C1 segment of cervical spinal cord (tissue), 14 donors: ENCODE measurements at places on chromosomes 6 and 20.

- no peak for DNase-seq
Measured at GRCh38 chr6:122323361-122323760, 76.1 kb upstream of the HSF2 start.

DNA sequence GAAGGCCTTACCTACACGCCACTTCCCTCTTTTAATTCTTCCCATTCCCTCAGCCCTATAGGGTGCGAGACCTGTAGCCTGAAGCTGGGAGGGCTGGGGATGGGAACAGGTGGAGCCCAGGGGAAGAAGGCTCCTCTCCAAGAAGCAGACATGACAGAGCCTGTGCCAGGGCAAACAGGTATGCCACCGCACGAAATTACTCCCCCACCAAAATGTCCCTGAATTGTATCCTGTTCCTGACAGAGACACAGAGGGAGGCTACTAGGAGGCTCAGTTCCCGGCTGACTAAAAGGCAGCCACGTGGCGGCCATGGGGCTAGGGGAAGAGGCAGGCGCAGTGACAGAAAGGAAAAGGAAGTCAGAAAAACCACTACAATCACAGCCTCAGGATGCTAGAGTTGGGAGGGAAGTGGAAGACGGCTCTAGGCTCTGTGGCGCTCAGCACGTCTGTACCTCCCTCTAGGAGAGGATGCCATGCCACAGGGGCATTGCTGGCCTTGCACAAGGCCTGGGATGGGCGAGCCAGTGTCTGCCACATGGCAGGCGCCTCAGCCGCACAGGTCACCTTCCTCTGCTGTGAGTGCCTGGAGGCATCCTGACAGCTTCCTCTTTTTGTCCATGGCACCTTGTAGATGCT lies 27.7 kb downstream of the TFEB start:
- DNase-seq = peak; percentile 35

- no peak for DNase-seq
Measured at GRCh38 chr6:80003826-80004172, 650 bp upstream of the TTK start.

GRCh38 chr6:41732591-41733359 lies 2.6 kb downstream of the TFEB start:
- DNase-seq = no peak

- DNase-seq = no peak
Measured at GRCh38 chr6:69953491-69953890, 87.1 kb downstream of the COL19A1 start.

DNA sequence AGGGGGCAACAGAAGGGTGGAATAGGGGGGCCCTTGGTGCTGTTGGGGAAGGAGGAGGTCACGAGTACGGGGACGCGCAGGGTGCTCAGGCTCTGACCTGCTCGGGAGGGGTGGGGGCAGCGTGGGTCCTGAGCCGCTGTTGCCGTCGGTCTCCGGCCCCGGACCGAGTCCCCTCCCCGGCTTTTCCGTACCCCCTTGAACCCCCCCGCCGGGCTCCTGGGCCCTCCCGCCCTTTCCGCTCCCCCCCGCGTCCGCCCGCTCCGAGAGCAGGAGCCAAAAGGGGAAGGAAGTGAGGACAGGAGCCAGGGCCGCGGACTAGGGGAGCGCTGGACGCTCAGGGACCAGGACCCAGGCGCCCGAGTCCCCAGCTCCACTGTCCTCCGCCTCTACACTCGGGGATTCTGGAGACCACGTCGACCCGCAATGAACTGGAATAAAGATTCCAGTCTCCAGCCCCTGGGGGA lies at the start of gene RGL2:
Gene RGL2 (minus strand): TSS at position 170 of the 464 bp plus-strand sequence. CDS start 332 bp downstream, outside the sequence.
- DNase-seq = peak; percentile 83
